Activated naive CD4-positive, alpha-beta T cell (primary cell): ENCODE measurements at places on chromosomes 3 and 15.

DNA sequence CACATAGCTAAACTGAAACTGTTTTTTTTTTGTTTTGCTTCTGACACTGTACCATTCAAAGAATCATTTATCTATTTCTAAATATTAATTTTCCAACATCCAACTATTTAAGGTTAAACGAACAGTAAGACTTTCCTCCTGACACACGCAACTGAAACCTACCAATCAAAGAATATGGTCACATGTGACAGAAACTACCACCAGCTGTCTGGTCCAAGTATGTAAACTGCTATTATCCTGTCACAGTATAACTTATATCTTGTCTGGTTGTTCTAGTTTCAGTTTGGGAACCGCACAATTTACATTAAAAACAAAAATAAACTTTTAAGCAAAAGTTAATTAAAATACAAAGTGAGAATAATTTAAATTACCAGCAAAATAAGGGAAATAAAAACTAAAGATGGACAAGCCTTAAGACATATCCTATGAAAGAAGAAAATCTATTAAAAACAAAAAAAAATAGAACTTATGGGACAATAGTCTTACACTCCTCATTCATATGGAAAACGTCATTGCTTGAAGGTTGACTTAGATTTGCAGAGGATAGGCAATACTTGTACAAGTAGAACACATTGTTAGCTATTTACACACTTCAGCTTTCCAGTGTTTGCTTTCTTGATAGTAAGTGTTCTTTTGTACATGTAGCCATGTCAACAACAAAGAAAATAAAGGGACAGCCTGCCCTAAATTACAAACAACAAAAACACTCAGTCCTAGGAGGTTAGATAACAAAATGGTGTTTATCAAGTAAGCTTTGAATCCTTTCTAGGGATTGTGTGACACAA, 26.8 kb upstream of the CHRM5 start:
- no peak for DNase-seq

DNA sequence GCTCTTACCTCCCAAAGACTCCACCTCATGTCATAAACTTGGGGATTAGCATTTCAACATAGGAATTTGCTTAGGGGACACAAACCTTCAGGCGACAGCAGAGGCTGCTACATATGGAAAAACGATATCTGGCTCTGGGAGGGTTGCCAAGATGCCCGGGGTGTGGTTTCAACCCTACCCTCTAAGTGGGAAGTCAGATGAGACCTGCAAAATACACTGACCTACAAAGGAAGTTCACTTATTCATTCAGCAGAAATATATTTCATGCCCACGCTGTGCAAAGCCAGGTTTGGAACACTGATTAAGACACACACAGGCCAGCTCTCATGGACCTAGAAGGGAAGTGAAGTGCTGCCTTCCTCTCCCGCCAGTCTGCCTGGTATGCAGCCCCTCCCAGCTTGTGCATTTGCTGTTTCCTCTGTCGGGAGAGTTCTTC, 239.3 kb downstream of the FEZF2 start:
- DNase-seq = no peak

- no peak for DNase-seq
Observed at GRCh38 chr15:64792282-64792681, 16.9 kb upstream of the RBPMS2 start.

- DNase-seq = no peak
Observed at GRCh38 chr3:139522421-139522820, 17.1 kb downstream of the RBP1 start.

DNA sequence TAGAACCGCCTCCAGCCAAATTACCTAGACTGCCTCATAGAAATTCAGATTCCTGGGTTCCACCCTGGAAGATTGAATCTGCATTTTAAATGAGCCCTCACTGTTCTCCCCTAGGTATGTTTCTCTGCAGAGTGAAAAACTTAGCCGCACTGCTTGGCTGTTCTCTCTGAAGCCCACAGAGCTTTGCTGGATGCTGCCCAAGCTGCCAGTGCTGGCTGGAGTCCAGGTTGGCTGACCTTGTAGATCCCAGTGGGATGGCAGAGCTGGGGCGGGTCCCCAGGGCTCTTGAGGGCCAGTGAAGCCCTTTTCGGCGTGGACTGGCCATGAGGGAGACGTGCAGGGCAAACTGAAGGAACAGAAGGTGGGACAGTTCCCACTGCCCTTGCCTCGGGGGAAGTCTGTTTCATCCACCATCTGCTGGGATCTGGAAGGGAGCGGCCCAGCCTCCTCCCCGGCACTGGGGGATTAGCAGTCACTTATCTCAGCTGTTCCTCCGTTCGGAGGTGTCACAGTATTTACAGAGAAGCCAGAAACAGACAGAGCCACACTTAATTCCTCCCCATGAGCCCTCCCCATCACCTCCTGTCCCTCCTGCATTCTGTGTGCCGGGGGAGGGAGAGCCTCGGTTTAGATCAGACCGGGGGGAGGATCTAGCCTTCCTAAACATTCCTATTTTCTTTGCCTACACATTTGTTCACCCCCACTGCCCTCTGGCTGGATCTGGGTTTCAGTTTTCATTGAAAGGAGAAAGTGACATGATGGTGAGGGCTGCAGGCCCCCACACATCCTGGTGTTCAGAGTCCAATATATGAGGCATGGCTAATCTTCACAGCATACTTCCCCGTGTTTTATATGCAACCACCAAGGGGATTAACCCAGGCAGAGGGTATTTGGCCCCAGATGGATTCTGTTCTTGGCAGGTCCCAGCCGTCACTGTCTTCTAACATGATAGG, 4.1 kb upstream of the ACTC1 start:
- DNase-seq = no peak

DNA sequence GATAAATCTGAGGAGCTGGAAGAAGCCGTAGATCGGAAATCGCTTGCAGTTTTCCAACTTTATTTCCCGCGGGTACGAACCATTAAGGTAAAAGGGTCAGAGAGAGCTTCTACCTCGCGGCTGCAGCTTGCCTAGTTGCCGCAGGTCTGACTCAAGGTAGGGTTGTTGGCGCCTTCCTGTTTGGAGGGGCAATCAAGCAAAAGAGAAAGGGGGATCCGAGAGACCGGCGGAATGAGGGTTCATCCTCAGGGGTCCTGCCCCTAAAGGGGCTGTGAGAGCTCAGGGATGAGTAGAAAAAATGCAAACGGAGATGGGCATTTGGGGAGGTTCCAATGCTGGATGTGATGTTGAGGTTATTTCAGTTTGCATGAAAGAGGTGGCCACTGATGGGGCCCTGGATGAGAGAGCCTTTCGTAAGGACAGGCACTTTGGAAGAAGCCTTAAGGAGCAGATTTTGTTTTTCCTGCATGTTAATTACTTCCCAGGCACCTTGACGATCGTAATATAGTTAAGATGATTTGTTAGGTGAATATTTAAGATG, 265.4 kb downstream of the CGGBP1 start:
- DNase-seq = no peak
